Karpas-422 (cell line): ENCODE measurements at places on chromosomes 7 and 10. TPM values are rescaled to one million over a fixed set of nuclear protein-coding genes. Genes with fewer than 3 reads are reported as not detected.

GRCh38 chr10:115402699-115403098 is 309.5 kb downstream of the ATRNL1 start:
- no peak for DNase-seq

Gene HOXA2
- total RNA-seq = 0.41 and 0.47 TPM in 2 replicates

Gene GNGT1
- not detected in 2 replicates for total RNA-seq

Gene TNS3
- total RNA-seq = 56.6 and 60.5 TPM in 2 replicates

DNA sequence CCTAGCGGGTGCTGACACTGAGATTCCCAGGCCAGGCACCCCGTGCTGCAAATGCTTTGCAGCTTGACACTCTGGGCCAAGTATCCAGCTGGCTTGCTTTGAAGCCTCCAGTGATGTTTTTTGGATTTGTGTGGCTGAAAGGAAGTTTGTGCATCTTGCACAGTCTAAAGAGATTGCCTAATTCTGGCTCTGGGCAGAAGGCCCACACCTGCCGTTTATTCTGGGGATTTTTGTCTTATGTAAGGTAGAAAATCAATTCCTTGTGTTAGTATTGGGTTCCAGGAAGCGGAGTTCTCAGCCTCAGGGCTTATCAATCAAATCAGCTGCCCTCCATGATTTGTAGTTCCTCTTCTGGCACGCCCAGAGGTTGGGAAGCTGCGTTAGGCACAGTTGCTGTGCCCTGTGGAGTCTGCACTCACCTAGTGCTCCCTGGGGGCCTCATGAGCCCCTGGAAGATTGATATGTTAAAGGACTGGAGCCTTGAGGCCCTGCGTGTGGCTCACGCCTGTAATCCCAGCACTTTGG is 8.4 kb upstream of the PURB start:
- no peak for DNase-seq

DNA sequence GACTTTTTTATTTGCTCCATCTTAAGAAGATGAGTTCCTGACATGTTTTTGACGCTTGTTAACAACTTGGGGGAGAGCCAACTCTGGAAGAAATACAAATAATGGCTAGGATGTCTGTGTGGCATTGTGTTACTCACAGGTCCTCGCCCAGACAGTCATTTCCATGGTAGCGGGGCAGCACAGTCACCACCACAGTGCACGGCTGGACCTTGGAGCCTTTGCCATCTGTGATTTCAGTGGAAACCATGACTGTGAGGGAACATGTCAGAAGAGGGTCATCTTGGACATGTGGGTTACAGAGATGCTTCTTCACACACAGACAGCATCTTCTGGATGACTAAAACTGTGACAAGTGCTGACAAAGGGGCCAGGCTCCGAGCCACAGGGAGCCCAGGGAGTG is 74.5 kb downstream of the PKD1L1 start:
- no peak for DNase-seq

Gene NPC1L1
- not detected in 2 replicates for total RNA-seq

DNA sequence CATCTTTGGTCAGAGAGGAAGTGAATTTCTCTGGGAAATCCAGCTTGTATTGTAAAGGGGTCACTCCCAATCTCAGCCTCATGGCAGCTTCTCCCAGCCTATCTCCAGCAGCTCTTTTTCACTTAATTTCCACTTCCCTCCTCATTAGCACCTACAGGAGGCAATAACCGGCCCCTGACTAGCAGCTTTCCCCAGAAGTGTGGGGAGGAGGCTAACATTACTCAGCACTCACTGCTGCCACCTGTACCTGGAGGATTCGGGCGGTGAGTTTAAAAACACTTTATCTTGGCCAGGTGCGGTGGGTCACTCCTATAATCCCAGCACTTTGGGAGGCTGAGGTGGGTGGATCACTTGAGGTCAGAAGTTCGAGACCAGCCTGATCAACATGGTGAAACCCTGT is 3.8 kb downstream of the NODAL start:
- no peak for DNase-seq

DNA sequence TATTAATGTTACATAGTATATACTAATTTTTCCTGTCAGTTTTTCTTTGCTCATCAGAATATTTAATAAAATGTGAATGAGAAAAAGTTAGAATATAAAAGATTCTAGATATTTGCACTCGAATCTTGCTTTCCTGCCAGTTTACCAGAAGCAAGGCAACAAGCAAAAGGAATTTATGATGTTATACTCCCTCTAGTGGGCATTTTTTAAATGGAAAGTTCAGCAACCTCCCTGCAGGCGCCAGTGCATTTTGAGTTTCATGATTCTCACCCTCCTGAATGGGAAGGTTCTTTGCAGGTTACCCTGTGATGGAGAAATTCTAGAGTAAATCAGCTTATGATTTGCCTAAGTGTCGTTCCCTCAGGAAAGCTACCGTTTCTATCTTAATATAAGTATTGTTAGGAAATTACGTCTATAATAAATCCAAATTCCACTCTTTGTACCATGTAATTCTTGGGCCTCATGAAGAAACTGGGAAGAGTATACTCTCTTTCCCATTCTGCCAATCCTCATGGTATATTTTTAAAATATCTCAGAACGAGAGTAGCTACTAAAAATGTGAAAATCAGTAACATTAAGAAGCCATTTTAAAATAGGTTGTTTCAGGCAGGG is 350.0 kb downstream of the CRPPA start:
- peak; percentile 90 for DNase-seq

Gene GDF2
- total RNA-seq = not detected in 2 replicates

DNA sequence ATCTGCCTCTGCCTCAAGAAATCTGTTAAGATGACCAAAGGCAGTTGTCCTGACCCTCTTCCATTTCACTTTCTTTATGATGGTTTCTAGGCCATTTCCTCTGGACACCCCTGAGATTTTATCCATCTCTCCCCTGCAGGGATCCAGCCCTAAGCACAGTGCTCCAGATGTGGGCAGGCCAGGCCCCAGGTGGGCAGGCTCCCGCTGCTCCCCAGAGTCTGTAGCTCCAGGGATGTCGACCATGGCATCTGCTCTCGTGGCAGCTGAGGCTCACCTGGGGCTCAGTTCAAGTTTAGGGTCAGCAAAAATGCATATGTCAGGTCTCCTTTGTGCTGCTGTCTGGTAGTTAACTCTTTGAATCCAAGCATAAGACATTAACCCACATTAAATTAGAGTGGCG is 11.8 kb downstream of the CEP41 start:
- DNase-seq = no peak

Gene GPR85
- 0.07 TPM in 1 of 2 replicates, not detected in the other for total RNA-seq

- DNase-seq = no peak
Observed at GRCh38 chr7:98163704-98164494, 47.3 kb upstream of the BHLHA15 start.

DNA sequence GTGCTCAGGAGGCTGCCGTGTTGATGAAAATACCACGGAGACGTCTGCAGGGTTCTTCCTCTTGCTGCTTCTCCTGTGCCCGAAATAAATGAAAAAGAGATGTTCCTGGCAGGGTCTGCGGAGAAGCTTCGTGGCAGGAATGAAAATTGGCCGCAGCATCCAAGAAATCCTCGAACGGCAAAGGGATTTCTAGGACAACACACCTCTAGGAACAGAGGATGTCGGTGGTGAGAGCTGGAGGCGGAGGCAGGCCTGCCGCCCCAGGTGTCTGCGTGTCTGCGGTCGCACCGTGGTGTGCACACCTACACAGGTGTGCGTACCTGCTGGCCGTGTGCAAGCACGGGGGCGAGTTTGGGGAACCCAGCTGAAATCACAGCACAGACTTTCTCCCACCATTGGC is 43.4 kb downstream of the TMEM130 start:
- peak; percentile 31 for DNase-seq

GRCh38 chr10:119515511-119516045 is 26.9 kb downstream of the RGS10 start:
- no peak for DNase-seq

Gene MACROH2A2
- total RNA-seq = not detected in 2 replicates

DNA sequence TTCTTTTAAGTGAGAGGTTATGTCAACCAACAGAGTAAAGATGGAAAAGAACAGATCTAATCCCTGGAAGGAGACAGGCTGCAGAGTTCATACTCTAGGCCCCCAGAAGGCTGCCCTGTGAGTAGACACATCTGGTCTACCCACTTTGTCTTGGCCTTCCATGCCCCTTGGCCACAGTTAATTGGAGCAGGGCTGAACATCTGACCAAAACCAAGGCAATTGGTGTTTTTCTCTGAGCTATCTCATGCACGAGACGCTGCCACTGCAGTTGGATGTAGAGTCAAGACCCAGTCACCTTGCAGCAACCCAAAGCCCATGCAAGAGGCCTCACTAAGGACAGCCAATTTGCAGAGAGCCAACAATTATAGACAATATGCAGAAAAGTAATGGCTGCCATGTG is 9.0 kb downstream of the MYOF start:
- no peak for DNase-seq

Gene RNF148
- total RNA-seq = not detected in 2 replicates

Gene GHRHR
- not detected in 2 replicates for total RNA-seq

DNA sequence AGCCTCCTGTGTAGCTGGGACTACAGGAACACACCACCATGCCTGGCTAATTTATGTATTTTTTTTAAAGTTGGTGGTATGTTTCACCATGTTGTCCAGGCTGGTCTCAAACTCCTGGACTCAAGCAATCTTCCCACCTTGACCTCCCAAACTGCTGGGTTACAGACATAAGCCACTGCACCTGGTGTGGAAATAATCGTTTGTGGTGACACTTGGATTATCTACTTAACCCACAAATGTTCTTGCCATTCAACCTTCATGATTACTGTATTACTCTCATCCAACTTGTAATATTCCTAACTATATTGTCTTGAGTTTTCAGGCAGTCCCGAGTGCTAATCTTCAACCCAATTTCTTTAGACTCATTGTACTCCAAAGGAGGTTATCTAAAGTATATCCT is 9.6 kb upstream of the SRGN start:
- DNase-seq = no peak

- no peak for DNase-seq
Observed at GRCh38 chr7:70259502-70259901, 661.2 kb downstream of the AUTS2 start.

- DNase-seq = no peak
Observed at GRCh38 chr7:122137251-122138077, 6.6 kb downstream of the AASS start.

Gene HOXA1
- total RNA-seq = 4.1 and 4.4 TPM in 2 replicates

DNA sequence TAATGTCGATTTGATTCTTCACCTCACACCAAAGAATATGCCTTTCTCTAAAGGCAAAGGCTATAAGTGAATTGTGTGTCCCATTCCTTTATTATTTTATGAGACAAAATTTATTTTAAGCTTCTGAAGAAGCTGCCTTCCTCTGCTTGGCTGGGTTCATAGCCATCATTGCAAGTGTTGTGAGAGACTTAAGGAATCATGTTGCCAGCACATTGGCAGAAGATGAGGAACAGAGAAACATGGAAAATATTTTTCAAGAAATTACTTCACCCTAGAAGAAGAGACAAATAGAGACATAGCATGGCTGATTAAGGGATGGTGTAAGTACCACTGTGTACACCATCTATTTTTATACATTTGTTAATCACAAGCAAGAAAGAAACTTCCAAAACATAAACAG is 230.1 kb upstream of the SEMA3E start:
- no peak for DNase-seq

Gene PAPOLB
- total RNA-seq = not detected in 2 replicates

DNA sequence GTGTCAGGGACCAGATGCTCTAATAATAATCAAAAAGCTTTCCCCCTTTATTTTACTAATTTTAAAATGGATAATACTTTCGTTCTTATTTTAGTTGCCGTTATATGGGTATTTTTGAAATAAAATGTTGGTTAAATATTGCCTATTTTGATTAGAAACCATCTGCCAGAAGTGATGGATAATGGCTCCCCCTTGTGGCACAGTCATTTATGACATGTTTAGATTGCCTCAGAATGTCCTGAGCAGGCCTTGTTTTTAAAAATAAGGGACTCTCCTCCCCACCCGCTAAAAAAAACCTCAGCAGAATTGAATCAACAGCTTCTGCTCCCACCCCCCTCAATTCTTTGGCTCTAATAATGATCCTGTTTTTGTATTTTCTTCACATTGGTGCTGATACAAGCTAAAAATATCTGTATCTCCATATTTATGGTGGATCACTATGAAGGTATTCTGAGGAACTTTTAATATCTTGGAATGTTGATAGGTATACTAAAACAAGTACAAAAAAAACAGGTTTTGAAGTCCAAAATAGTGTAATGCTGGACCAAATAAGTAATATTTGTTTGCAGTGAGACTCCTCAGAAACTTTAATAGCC is 38.8 kb downstream of the TMEM60 start:
- peak; percentile 91 for DNase-seq

Gene FAM221A
- 4.5 and 14.0 TPM in 2 replicates for total RNA-seq

GRCh38 chr7:44897309-44897708 is 12.0 kb upstream of the PURB start:
- DNase-seq = no peak

GRCh38 chr7:77498659-77499379 is 38.3 kb upstream of the PTPN12 start:
- no peak for DNase-seq

- DNase-seq = no peak
Observed at GRCh38 chr10:71312811-71313789, 6.0 kb upstream of the SLC29A3 start.

Gene PNLIPRP1
- not detected in 2 replicates for total RNA-seq

DNA sequence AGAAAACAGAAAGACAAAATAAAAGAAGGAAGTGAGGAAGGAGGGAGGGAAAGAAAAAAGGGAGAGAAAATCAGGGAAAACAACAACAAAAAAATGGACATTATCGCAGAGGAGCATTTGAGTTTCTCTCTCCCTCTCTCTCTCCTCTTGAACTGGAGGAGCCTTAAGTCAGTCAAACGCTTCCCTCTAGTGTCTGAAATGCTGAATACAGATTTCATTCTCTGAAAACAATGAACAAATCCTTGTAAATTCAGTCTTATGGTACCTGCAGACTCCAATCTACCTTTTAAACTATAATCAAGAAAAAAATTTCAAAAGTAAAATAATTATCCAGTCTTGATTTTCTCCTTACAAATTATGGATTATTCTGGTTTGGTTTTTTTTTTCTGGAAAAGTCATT is 89.2 kb upstream of the PFKP start:
- DNase-seq = peak; percentile 91

Gene ZNF775
- 1.5 and 4.7 TPM in 2 replicates for total RNA-seq

Gene PDE1C
- total RNA-seq = not detected in 2 replicates

DNA sequence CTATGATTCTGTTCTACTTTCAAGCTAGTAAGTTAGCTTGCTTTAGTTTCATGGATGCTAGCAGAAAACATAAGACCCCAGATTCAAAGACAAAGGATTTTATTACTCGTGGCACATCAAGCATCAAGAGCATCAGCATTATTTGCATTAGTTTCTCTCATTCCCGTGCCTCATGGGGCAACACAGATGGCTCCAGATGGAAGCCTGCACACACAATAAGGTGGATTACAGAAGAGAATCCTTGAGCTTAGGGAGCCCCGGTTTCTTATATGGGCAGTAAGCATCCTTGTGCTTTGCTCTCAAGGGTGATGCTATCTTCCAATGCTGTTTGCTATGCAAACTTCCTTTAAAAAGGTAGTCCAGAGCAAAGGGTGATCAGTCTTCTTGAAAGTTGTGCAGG is 10.7 kb upstream of the CAPZA2 start:
- no peak for DNase-seq
